ENCODE measurements at places on chromosomes 3 and 15.

- DNase-seq, result no peak
Observed at GRCh38 chr3:149247929-149248691, 26.5 kb upstream of the CP start.

GRCh38 chr3:64161481-64161952 is 63.7 kb downstream of the PRICKLE2 start:
- no peak for DNase-seq

GRCh38 chr3:105866656-105867653 is 1.9 kb downstream of the CBLB start:
- DNase-seq, result no peak

GRCh38 chr3:187465503-187465902 is 97.3 kb downstream of the RTP4 start:
- no peak for DNase-seq

GRCh38 chr3:156059950-156060501 is 60.4 kb upstream of the KCNAB1 start:
- no peak for DNase-seq
